ENCODE measurements at places on chromosomes 11 and 22. TPM values are rescaled to one million over a fixed set of nuclear protein-coding genes. Genes with fewer than 3 reads are reported as not detected.

OR10A2 gene
- not detected for total RNA-seq

CARNS1 gene
- total RNA-seq, result 49.7 TPM

MYO7A gene
- total RNA-seq, result 0.57 TPM

VWA5A gene
- 12.3 TPM for total RNA-seq

TMEM126A gene
- total RNA-seq, result 44.1 TPM

ZNF280B gene
- 3.6 TPM for total RNA-seq

CD3G gene
- not detected for total RNA-seq

KLHDC7B gene
- not detected for total RNA-seq

FREY1 gene
- 0.29 TPM for total RNA-seq

BTBD10 gene
- 36.0 TPM for total RNA-seq

CPT1B gene
- 11.5 TPM for total RNA-seq

Measured in myocyte (in vitro differentiated cells).